Hepatocyte (in vitro differentiated cells): ENCODE measurements at places on chromosomes 5 and 9. TPM values are rescaled to one million over a fixed set of nuclear protein-coding genes. Genes with fewer than 3 reads are reported as not detected.
A peak's percentile ranks its signal among the peaks of the same experiment; 100 is the strongest.

DNA sequence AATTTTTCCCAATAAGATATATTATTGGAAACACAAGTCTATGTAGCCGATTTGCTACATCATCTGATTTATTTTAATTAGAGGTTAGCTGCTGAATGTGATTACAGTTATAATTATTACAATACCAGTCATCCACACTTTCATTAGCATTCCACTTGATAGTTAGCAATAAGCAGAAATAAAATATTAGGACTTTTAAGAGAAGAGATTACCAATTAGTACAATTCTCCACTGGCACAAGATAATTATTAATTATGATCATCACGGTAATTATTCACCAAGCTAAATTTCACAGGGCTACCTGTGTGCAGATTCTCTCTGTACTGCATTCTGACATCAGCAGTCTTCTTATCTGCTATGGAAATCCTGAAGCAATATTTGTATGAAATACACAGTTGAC lies 474.7 kb downstream of the TLE4 start:
- no peak overlapping the region for H3K4me3 ChIP-seq
- no peak overlapping the region for H3K27ac ChIP-seq
- no peaks in the 10 kb centered on the region for H3K4me1 ChIP-seq
- H3K36me3 ChIP-seq = no peaks in the 10 kb centered on the region
- no peak for DNase-seq

DNA sequence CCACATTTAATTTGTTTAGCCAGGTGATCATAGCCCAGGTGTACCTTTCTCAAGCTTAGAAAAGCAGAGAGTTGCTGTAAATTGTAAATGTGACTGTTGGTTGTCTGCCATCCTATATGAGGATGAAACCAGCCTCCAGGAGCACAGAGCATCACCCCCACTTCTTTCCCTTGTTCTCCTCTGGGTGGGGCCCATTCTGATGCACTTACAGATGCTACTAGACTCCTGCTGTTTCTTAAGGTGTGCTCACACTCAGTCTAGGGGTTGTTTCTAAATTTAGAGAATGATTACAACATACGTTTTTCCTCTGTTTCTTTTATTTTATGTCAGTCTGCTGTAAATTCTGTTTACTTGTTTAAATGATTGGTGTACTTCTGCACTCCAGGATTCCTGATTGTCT lies 10.5 kb downstream of the PTCD2 start:
- H3K4me1 ChIP-seq = no peaks in the 10 kb centered on the region
- no peaks in the 10 kb centered on the region for H3K27me3 ChIP-seq
- H3K4me3 ChIP-seq = no peak overlapping the region
- DNase-seq = no peak
- H3K36me3 ChIP-seq = no peaks in the 10 kb centered on the region

DNA sequence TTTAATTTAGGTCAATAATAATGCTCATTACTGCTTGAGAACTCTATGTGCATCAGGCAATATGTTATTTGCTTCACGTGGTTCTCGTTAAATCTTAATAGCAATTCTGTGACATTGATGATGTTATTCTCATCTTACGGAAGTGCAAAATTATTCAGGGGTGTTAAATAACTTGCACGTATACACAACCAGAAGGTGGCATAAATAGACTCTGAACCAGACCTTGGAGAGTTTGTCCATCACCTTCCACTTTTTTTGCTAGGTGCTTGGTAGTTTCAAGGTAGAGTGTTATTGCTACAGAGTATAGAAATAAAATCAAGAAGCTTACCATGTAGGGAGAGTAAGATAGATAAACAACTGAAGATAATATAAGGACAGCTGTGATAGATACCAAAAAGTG lies 23.6 kb upstream of the TNFAIP8 start:
- no peak overlapping the region for H3K4me3 ChIP-seq
- H3K27ac ChIP-seq = no peak overlapping the region

DNA sequence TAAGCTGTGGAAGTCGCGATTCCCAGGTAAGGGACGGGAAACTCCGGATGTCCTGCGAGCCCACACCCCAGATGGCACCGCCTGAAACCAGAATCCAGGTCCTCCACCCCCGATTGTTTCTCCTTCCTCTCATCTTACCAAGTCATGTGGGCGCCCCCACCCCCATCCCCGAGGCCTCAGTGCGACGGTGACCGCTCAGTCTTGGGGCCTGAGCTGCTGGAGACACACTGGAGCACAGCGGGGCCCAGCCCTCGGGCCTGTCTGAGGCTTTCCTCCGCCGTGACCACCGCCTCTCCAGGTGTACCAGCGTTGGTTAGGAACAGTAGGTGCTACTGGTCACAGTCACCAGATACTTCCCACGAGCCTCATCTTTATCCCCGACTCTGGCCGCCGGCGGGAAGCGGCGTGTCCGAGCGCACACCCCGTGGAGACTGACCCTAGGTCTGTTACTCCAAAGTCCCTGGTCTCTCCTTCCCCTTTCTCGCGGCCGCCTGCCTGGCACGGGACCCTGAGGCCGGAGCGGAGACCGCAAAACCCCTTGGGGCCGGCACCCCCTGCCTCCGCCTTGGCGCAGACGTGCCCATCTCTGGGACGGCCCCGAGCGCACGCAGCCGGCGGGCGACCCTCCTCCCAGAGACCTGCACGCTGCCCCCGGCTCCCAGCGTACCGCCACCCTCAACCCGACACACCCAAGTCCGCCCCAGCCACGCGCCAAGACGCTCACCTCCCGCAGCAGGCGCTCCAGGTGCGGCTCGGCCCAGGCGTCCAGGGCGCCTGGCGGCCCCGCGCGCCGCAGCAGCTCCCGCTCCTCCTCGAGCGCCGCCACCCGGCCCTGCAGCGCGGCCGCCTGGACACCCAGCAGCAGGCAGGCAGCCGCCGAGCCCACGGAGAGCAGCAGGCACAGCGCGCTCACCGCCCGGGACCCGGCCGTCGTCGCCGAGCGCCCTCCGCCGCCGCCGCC lies 733 bp downstream of the COL23A1 start:
- no peak overlapping the region for H3K4me3 ChIP-seq
- peaks cover 10% of the 10 kb centered on the region for H3K4me1 ChIP-seq
- peak; percentile 80 for DNase-seq
- no peaks in the 10 kb centered on the region for H3K36me3 ChIP-seq
- no peak overlapping the region for H3K27ac ChIP-seq

- peak; percentile 5 for DNase-seq
- peak overlapping the region; percentile 51 for H3K27ac ChIP-seq
- peaks cover 35% of the 10 kb centered on the region for H3K4me1 ChIP-seq
- no peak overlapping the region for H3K4me3 ChIP-seq
- H3K27me3 ChIP-seq = no peaks in the 10 kb centered on the region
These were observed 75.8 kb downstream of the F2RL2 start for GRCh38 chr5:76547242-76547890.

DNA sequence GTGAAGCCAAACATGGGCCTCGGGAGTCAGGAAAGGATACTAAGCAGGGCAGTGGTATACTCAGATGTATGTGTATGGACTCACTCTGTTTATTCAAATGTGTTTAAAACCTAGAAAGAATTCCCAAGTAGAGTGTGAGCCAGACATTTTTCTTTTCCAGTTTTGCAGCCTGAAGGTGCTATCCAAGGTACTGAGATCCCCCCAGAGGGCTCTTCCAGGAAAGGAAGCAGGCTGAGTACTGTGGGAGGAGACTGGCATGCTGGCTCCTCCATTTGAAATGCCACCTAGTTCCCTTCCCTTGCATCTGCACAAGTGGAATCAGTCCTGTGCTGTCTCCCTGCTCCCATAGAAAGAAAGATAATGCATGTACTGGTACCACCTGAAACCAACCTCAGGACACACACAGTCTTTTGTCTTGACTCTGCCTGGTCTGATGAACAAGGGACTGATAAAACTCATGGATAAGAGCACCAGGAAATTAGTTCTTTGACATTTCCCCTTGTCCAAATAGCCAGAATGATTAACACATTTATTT lies 85.9 kb downstream of the HRH2 start:
- no peaks in the 10 kb centered on the region for H3K36me3 ChIP-seq
- H3K4me1 ChIP-seq = no peaks in the 10 kb centered on the region
- no peak overlapping the region for H3K4me3 ChIP-seq
- H3K27me3 ChIP-seq = peaks cover 8% of the 10 kb centered on the region

DNA sequence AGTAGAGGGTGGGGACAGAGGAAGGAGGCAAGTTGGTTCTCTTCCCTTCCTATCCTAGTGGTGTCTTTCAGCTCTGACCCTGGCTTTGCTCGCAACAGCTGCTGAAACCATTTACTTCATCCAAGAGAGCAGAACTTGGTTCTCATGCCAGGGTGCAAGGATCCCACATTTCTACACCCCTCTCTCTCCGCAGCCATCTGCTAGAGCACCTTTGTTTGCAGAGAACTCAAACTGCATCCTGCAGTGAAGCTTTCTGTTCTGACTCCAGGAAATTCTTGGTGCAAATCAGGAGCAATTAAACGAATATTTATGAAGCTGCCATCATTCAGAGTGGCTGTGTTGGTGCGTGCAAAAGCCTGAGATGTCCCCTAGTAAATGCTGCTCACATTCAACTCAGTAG lies 31.9 kb downstream of the NEUROG1 start:
- no peak overlapping the region for H3K27ac ChIP-seq
- no peak overlapping the region for H3K4me3 ChIP-seq
- no peaks in the 10 kb centered on the region for H3K36me3 ChIP-seq
- peaks cover 49% of the 10 kb centered on the region for H3K27me3 ChIP-seq
- H3K4me1 ChIP-seq = peaks cover 3% of the 10 kb centered on the region

DNA sequence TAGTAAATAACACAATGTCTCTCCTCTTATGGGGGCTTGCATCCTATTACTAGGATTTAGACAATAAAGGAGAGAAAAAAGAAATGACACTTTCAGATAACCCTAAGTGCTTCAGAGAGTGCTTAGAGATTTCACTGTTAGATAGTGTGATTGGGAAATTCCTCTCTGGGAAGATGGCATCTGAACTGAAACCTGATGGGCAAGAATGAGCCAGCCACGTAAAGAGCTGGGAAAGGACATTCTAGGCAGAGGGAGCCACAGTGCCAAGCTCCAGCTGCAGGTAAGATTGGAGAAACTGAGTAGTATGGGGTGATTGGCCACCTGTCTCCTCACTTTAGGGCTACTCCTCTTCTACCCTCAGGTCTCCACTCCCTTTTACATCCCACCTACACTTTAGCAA lies 14.5 kb downstream of the CDO1 start:
- H3K27ac ChIP-seq = no peak overlapping the region
- H3K4me1 ChIP-seq = no peaks in the 10 kb centered on the region

Gene ZNF483
- total RNA-seq = 4.4 and 4.6 TPM in 2 replicates

Gene PDCD1LG2
- not detected in 2 replicates for total RNA-seq

Gene PCDHB14
- 3.9 and 4.3 TPM in 2 replicates for total RNA-seq
